ENCODE measurements at places on chromosomes 16 and 17. TPM values are rescaled to one million over a fixed set of nuclear protein-coding genes. Genes with fewer than 3 reads are reported as not detected.

Gene CFAP97D1
- 0.18 TPM for total RNA-seq

Gene SERPINF2
- total RNA-seq = 63.8 TPM

Gene RGS11
- total RNA-seq = 8.9 TPM

Gene SPATA22
- not detected for total RNA-seq

Gene KRT32
- not detected for total RNA-seq

Gene PERCC1
- total RNA-seq = 2.1 TPM

Gene CTRL
- 0.66 TPM for total RNA-seq

Gene ZFP3
- total RNA-seq = 3.7 TPM

Gene SPEM1
- total RNA-seq = not detected

Gene NOTUM
- total RNA-seq = 11.1 TPM

Gene GPT2
- total RNA-seq = 142 TPM

Gene AANAT
- not detected for total RNA-seq

Gene STX1B
- 0.77 TPM for total RNA-seq

Gene DHODH
- total RNA-seq = 23.0 TPM

Gene ENPP7
- total RNA-seq = 0.34 TPM

Data from Caco-2 (cell line).